ENCODE measurements at places on chromosomes 2 and 18. TPM values are rescaled to one million over a fixed set of nuclear protein-coding genes. Genes with fewer than 3 reads are reported as not detected.

The SYT4 gene
- total RNA-seq: not detected

The GATA6 gene
- 35.0 TPM for total RNA-seq

The PDE6D gene
- 19.4 TPM for total RNA-seq

The EVX2 gene
- total RNA-seq: not detected

The DNAH7 gene
- total RNA-seq: 0.19 TPM

The FBXO36 gene
- total RNA-seq: 1.5 TPM

All from regular cardiac myocyte (primary cell).